ENCODE measurements at places on chromosomes 3 and 15. TPM values are rescaled to one million over a fixed set of nuclear protein-coding genes. Genes with fewer than 3 reads are reported as not detected.
A peak's percentile ranks its signal among the peaks of the same experiment; 100 is the strongest.

DNA sequence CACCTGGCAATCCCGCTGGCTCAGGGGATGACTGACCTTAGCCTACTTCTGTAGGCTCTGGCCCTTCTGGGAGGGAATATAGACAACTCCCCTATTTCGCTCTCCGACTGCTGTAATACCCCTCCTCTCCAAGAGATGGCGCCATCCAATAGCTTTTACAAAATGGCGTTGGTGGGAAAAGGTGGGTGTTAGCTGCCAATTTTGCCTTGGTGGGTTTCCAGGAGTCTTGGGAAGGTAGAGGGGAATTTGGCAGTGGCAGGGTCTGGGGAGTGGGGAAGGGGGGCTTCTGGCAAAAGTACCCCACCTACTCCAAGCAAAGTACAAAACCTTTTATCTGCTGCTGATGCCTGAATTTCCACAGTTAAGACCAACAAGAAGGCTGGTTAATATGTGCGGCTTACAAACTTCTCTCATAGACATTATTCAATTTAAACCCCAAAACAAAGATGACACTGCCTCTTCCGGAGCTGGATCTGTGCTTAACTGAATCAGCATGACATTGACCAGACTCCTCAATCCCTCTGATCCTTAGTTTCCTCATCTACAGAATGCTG, 62.1 kb downstream of the RASGRF1 start:
- DNase-seq, result no peak

DNA sequence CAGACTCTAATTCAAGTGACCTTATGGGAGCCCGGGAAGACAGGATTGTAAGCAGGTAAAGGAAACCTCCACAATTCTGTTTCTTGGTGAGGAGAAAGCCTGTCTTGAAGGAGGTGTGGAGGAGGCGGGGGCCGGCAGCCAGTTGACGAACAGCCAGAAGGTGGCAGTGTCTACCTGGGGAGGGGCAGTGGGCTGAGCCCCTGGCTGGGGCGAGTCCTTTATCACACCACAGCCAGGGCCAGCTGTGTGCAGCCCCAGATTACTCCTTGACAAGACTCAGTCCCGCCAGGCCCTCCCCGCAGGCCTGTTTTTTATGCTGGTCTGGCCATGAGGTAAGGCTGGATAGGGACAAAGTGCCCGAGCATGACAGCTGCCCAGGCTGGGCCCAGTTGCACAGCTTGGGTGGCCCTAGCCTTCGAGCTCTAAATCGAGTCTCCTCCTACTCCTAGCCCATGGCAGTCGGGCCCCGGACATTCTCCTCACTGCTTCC, 40.9 kb upstream of the IDH2 start:
- DNase-seq, result no peak

GRCh38 chr3:198071602-198072287, 111.7 kb downstream of the LMLN start:
- DNase-seq, result no peak

DNA sequence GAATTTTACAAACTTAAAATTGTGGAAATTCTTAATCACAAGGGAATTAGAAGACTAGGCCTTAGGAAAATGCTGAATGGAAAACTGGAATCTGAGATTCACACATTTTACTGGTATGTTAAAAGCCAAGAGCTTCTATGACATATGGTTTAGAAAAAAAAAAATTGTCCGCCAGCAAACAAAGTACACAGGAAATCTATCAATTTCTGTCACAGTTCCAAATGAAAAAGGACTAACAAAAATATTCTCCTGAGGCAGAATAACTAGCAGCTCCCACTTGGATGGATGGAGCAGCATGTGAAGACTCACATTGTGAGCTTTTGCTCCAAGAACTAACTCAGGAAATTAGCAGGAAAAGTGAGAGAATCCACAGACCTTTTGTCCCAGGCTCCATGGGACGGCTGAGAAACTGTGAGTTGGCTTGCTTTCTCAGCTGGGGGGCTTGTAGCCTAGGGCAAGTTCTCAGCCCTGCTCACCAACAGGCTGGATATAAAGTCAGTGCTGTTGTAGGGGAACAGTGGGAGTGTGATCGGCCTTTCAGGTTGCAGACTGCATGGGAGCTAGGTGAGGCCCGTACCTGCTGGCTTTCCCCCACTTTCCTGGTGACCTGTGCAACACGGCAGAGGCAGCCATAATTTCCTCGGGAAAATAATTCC, 731.1 kb upstream of the SGO1 start:
- peak; percentile 47 for DNase-seq

DNA sequence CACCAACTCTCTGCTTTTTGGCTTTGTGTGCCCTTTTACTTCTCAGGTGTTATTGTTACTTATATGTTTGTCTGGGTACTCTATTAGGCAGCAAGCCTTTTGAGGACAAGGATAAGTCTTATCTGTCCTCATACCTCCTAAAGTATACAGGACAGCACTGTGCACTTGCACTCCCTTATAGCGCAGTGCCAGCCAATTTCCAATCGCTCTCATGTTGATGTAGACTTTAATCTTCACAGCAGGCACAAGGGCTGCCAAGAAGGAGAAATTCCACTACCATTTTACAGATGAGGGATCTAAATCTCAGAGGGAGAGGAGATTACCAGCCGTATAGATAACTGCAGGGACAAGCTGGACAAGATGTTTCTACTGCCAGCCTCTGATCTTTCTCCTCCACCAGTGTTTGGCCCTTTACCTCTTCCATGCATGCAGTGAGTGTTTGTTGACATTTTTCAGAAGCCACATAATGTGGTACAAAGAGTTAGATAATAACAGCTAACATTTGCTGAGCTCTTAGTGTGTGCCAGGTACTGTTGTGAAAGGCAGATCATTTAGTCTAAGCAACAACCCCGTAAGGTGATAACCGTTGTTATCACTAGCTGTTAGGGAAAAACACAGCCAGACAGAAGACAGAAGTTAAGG, 30.1 kb downstream of the SST start:
- no peak for DNase-seq

IMPG2 gene
- total RNA-seq, result 0.59 TPM
